ENCODE measurements at places on chromosomes 1 and 21.

DNA sequence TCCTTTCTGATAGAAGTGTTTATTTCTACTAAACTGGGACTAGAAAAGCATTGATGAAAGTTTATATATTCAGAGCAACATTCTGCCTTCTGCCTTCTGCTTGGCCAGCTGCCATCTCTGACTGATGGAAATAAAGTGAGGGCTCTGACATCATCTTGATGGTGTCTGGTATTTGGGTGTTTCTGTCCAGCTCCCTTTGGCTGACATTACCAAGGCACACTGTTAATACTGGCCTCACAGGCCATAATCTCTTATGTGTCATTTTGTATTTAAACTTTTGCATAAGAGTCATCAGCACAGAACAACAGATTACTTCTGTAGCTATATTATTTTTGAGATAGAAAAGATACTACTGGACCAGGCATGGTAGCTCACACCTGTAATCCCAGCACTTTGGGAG is 216.9 kb downstream of the RYR2 start:
- no peak for DNase-seq

DNA sequence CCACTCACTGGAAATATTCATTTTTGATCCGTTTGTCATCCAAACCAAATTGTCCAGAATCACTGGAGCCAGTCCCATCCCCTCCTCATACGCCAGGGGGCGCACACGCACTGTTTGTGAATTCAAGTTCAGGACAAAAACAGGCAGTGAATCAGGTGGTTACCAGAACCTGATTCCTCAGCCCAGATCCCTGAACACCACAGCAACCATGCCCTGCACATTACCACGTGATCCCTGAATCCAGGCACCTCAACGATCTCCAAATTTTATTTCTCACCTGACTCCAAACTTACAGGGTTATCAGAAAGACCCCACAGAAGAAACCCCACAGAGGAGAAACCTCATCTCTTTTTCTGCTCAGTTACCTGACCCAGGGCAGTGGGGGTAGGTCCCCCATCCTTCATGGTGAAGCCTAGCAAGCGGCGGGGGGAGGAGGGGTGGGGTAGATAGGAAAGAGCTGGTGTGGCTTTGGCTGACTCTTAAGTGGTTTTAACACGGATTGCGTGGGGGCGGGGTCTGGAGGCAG is 1.4 kb upstream of the PTPRF start:
- peak; percentile 58 for DNase-seq

- DNase-seq, result no peak
These were observed 402.6 kb downstream of the SIPA1L2 start for GRCh38 chr1:232227306-232227705.

- no peak for DNase-seq
These were observed 640.4 kb downstream of the USP25 start for GRCh38 chr21:16370186-16370585.

DNA sequence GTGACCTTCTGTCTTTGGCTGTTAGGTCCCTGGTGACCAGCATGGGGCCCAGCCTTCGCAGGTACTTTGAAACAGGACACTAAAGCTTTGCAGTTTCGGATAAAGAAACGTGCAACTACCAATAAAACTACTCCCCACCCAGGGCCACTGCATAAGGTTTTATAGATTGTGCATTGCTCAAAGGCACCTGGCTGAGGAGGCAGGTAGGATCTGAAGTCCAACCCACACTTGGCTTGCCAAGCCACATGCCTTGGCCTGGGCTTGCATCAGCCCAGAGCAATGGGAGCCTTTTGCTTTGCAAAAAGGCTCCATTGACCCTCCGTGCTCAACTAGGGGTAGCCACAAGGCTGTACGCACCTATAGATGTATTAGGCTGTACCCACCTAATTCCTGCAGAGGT is 84.4 kb upstream of the SYT6 start:
- DNase-seq, result no peak

DNA sequence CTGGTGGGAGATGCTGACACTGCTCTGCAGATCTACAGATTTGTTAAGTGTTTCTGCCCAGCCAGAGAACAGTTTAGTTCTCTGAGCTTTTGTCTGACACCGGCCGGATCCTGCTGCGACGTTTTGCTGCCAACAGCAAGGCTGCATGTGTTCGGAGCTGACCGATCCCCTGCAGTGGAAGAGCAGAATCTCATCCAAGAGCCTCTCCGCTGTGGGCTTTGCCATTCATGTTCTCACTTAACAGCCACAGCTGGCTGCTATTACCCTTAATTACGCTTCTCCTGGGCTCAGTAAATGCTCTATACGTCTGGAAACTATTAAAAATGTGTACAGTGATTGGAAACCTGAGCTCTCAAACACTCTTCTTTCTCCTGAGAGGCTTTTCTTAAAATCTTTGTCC is 105.3 kb downstream of the BCAR3 start:
- no peak for DNase-seq

DNA sequence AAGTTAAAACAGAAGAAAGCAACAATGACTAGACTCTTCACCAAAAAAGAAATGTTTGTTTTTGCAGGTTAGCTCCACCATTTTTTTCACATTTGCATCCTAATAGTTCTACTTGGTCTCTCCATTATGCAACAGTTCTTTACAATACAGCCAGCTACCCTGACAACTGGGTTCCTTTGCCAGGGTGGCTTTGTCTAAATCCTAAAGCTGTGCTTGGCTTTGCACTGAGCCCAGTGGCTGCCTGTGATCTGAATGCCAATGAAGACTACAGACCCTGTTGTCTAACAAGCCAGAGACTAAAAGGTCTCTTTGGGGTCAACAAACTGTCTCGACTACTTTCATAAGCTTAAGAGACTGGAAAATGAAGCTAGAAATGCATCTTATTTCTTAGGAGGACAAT is 112.0 kb downstream of the AKT3 start:
- no peak for DNase-seq

Measured in hematopoietic multipotent progenitor cell (in vitro differentiated cells).